ENCODE measurements at places on chromosomes 13 and 19.
A peak's percentile ranks its signal among the peaks of the same experiment; 100 is the strongest.

- no peak for DNase-seq
Measured at GRCh38 chr19:27738569-27739193, 1474.3 kb downstream of the UQCRFS1 start.

- no peak for DNase-seq
Measured at GRCh38 chr13:64506246-64506645, 2723.9 kb downstream of the PCDH9 start.

GRCh38 chr13:106376401-106377112 lies 158.9 kb downstream of the EFNB2 start:
- DNase-seq = no peak

DNA sequence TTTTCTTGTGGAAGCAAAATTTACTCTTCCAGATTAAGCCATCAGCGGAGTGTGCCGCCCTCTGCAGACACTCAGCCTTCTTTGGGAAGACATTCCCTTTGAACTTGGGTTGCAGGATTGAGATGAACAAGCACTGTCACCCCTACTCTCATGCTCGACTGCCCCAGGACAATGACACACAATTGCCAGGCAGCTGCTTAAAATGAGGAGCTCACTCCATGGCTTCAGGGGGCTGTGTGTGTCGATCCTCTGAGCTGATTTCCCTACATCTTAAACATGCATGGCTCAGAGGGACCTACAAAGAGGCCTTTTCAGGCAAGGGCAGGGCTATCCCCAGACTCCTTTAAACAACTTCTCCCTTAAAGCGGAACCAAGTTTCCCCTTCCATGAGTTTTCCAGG lies 107.5 kb upstream of the MBNL2 start:
- DNase-seq = no peak

DNA sequence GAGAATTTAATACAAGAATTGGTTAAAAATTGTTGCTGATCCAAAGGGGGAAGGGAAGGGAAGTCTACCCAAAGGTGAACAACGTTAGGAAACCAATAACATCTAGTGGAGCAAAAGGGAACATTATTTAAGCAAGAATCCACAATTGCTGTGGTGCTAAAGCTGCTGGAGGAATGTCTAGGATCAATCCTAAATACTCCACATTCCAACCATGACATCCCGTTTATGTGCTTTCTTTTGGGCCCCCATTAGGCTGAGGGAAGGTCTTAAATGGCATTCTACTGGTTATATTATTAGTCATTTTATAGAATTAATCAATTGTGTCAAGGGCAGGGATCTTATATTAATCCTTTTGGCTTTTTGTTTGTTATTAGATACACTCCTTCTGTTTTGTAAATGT lies 39.9 kb upstream of the VWA8 start:
- DNase-seq = no peak

- DNase-seq = no peak
Measured at GRCh38 chr19:34963573-34964406, at the start of gene ZNF792. TSS of gene ZNF792 (minus strand) at chr19:34964229. CDS start at chr19:34963662, 567 bp downstream.

GRCh38 chr19:13937479-13938300 lies 527 bp downstream of the PODNL1 start:
- no peak for DNase-seq

DNA sequence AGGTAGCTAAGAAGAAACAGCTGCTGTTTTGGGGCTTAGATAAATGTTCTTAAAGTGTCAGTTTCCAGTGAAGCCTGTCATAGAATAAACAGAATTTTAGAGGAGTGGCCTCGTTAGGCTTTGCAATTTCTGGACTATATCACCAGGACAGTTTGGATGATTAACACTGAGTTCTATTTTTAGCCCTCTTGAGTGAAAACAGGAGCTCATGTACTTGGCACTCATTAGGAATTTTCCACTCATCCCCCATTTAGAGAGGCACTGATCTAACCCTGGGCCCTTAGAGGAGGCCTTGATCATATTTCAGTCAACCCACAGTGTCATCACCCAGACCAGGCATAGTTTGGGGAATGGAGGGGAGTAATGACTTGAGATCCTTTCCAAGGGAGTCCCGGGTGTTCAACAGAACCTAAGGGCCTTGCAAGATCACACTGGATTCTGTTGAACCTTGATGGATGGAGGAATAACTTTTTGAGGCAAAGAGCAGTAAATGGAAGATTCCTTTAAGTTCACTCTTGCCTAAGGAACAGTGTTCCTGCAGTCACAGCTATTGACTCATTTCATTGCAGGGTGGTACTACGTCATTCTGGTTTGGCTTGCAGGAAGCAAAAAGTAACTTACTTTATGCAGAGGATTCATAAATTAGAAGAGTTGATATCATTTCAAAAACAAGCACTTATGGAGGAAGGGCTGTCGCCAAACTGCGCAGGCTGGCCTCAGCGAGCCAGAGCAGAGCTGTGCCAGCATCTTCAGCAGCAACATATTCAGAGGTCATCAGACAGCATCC lies 160.2 kb downstream of the SLC7A1 start:
- DNase-seq = no peak

- no peak for DNase-seq
Measured at GRCh38 chr19:37551129-37551993, 43.2 kb downstream of the ZNF571 start.

DNA sequence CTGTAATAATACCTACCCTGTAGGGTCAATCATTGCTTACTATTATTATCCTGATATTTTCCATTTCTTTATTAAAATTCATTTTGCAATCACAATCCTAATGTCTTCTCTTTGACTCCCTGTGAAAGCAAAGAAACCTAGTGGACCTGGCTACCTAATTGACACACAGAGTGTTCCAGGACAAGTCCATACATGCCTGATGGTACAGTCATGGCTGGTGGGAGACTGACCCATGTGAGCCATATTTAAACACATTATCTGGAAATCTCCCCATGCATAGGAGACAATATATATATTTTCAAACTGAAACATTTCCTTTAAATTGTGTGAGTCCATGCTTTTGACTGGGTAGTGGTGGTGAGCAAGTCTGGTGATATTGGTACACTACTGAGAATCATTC lies 230.6 kb upstream of the DACH1 start:
- no peak for DNase-seq

DNA sequence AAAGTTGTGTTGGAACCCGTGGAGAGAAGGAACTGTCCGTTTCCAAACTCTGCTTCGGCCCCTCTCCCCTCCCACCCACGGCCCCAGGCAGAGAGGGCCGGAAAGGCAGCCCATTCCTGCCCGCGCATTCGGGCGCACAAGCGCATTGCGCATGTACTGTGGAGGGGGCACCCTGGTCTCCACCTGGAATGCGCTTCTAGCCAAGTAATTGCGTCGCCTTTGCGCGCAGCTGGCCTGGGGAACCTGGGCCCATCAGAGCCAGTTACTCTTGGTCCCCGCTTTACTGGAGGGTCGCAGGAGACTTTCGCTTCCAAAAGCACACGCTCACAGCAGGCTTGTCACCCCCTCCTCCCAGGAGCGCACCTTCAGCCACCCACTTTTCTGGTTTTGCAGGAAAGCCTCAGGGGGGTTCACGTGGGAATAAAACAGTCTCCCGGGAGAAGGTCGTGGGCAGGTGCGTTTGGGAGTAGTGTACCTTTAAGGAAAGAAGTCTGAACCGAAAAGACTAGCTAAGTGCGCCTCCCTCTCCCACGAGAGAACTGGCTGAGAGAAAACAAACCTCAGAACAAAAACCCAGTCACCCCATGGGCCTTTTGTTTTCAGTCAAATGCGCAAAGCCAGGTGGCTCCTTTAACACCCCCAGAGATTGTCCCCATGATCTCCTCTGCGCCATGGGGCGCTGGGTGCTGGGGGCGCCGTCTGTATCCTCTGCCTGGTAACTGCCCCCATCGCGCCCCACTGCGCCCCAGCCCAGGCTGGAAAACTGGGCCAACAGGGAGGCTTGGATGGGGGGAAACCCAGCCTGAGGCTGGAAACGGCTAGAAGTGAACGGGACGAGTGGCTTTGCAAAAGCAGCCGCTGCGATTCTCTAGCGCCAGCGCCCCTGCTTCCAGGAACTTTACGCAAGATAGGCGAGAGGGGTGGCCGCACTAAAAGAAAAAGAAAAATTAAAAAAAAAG lies 28.5 kb downstream of the GSX1 start:
- no peak for DNase-seq

DNA sequence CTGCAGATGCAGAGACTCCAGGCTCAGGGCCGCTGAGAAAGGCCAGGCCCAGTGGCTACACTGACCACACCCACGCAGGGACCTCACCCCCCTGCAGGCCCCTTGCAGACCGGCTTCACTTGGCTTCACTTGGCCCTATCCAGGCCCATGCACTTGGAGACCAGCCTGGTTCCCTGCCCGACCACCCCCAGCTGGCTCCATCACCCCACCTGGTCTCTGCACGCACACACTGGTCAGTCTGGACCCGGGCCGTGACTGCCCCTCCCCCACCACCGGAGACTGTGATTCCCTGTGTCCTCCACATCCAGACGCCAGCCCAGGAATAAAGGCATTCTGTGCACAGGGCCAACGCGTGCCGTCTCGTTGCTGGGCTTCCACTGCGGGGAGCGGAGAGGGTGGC lies 4.9 kb upstream of the EBI3 start:
- DNase-seq = no peak

DNA sequence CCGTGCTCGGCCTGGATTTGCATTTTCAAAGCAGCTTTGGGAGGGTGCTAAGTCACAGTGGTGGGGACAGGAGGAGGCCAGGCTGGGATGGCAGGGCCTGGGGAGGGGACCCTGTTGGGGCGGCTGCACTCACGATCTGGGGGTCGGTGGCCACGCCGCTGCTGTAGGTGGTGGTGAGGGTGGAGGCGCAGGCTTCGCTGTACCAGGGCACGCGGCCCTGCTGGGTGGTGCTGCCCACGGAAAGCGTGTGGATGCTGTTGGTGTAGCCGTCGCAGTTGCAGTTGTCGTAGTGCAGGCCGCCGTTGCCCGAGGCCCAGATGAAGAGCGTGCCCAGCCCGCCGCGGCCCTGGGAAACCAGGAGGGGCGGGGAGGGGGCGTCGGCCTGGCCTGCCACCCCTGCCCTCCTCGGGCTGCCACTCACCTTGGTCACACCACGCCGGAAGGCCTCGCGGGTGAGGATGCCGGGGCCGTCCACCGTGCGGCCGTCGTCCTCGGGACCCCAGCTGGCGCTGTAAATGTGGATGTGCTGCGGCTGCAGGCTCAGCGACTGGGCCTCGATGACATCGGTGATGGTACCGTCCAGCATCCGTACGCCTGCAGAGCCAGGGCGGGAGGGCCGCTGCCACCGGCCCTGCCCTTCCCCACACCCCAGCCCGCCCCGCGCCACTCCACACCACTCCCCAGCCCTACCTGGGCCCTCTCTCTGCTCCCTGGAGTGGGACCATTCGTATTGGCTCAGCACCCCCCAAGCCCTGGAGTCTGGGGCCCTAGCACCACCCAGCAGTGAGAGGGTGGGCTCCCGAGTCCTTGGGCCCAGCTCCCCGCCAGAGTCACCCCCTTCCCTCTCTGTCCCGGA lies 3.2 kb downstream of the PCSK4 start:
- DNase-seq = no peak

DNA sequence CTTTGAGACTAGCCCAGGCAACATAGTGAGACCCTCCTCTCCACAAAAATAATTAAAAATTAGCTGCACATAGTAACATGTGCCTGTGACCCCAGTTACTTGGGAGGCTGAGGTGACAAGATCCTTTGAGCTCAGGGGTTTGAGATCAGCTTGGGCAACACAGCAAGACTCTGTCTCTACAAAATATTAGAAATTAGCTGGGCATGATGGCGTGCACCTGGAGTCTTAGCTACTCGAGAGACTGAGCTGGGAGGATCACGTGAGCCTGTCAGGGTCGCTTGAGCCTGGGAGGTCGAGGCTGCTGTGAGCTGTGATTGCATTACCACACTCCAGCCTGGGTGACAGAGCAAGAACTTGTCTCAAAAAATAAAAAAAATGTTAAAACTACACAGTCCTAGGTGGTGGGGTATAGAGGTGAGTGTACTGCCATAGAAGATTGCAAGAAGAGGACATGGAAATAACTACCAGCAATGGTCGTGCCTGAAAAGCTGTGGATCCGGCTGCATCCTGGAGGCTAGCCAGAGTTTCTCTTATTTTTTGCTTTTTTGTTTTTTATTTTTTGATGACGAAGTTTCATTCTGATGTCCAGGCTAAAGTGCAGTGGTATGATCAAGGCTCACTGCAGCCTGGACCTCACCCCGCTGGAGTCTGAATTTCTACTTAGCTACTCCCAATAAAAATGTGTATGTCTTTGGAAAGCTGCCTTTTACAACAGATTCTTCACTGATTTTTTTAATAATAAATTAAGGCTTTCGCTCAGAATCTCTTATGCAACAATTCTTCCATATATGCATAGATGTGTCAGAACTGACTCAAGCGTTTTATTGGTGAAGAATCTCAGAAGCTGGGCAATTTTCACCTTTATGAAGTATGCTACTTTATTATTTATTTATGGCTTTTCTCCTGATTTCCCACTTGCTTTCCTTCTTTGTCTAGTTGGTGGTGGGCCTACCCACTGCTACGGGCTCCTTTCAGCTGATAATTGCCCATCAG lies 393.8 kb downstream of the TSHZ3 start:
- no peak for DNase-seq

DNA sequence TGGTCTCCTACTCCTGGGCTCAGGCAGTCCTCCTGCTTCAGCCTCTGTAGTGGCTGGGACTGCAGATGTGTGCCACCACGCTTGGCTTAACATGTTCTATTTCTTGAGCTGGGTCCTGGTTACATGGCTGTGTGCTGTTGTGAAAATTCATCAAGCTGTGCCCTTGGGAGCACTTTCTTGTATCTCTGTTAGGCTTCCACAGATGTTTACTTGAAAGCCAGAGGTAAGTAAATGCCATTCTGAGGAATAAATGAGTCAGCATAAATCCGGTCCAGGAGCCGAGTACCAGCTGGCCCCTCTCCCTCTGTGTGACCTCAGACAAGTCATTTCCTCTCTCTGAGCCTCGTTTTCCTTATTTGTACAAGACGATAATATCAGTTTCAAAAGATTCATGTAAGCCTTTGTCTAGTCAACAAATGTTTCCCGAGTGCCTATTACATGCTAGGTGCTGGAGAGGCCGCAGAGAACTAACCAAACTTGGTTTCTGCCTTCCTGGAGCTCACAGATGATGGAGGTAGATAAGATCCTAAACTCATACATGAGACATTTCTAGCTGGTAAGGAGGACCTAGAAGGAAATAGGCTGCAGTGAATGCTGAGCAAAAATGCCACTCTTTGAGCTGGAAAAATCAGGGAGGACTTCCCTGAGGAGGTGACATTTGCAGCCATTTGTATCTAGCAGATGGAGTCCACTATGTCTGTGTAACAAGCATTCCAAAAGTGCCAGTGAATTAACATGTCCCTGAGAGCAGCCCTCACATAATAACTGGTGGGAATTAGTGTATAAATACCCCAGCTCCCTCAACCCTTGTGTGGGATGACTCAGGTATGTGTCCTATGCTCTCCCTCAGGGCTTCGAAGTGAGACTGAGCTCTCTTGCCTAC lies 2.7 kb upstream of the RASAL3 start:
- DNase-seq = peak; percentile 21
